ENCODE measurements at places on chromosomes 5 and 9.
A peak's percentile ranks its signal among the peaks of the same experiment; 100 is the strongest.

DNA sequence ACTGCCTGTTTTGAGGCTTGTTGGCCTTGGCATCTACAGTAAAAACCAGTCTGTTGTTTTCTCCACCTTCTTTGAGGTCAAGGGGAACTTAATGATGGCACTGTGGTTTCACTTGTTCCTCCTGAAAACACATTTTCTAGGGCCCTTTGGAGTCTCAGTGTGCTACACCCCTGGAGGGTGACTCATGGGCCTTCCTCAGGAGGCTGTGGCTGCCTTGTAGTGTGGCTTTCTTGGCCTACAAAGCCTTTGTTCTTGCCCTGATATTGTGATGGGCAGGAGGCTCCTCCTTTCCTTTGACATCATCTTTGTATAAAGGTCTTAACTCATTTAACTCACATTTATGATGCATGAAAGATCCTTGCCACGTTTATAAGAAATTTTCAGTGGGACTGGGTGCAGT is 56.3 kb upstream of the GPBP1 start:
- peak; percentile 81 for DNase-seq

GRCh38 chr5:33136785-33137184 is 304.0 kb upstream of the TARS1 start:
- DNase-seq, result no peak

GRCh38 chr9:93008457-93008856 is 50.0 kb upstream of the SUSD3 start:
- no peak for DNase-seq

DNA sequence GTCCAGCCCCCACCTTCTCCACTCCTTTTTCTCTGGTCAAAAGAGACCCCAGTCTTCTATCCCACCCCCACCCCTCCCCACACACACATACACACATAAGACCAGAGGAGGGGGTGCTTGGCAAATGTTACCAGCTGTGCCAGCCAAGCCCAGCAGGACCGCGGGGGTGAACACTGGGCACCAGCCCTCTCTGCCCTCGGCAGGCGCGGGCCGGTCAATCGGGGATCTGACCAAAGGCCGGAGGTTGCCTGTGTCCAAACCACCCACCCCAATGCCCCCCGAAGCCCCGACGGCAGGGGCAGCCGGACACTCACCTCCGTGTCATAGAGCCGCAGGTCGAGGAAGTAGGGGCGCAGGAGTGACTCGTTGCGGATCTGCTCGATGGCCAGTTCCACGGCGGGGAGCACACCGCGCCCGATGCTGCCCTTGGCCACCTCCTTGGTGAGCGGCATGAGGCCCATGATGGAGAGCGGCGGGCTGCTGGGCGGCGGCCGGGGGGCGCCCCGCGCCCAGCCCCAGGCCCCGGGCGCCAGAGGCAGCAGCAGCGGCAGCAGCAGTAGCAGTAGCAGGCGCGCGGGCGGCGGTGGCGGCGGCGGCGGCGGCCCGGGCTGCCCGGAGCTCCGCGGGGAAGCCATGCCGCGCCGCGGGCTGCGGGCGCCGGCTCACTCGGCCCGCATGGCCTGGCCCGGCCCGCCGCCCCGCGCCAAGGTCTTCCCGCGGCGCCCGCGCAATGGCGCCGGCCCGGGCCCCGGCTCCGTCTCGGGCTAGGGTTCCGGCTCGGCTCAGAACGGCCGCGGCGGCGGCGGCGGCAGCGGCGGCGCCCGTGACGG is 417 bp downstream of the GABBR2 start:
- DNase-seq, result no peak

DNA sequence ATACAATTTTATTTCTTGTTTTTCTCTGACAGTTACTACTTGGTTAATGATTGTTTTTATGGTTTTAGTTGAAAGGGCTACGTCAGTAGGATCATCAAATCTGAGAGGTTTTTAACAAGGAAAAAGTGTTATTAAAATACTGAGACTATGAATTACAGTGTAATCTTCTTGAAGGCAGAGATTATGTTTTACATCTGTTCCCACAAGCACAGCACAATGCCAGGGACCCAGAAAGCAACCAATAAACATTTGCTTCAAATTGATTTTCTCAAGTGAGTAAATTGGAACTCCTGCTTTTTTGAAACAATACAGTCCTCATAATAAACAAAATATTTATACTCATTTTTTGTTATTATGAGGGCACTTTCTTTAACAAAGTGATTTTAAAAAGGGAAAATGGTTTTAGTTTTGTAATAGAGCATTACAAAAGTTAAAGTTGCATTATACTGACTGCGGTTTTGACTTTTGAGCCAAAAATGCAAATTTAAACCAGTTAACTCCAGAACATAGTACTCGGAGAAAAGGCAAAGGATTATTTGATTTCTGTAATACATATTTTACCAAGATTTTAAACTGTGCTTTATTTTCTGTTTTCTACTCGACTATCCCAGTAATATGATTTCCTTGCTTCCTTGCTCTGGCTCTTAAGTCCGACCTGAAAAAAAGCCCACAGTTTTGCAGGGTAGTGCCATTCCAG is 176.9 kb downstream of the GDNF start:
- no peak for DNase-seq

- DNase-seq, result peak; percentile 20
Measured at GRCh38 chr5:58094031-58094430, 365.9 kb downstream of the PLK2 start.

DNA sequence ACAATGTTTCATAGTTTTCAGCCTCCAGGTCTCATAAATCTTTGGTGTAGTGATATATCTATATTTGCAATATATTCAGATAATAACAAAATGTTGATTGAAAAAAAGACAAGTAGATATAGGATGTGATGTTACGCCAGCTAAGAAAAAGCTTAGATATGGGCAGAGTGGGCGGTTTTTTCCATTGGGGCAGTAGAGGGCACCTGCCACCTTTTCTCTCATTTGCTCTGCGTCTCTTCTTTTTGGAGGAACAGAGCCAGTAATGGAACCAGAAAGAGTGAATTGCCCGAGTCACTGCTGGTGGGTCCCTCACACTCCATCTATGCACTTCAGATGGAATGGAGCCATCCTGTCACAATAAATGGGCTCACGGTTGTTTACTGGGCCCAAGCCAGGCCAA is 62.1 kb upstream of the FANCC start:
- peak; percentile 54 for DNase-seq

DNA sequence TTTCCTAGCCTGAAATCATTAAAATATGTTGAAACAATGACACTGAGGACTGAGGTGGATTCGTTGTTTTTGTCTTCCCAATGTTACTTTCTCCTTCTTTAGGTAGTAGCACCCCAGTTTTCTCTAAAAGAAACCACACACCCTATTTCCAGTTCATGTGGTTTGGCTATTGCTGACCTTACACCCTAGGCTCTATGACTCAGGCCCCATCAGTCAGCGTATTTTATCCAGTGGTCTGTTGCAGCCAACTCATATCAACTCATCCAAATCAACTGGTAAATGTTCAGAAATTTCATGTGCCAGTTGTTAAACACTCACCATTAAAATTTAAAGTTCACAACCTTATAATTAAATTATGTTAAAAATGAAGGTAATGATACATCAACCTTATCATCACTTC is 44.6 kb upstream of the NFIB start:
- no peak for DNase-seq

DNA sequence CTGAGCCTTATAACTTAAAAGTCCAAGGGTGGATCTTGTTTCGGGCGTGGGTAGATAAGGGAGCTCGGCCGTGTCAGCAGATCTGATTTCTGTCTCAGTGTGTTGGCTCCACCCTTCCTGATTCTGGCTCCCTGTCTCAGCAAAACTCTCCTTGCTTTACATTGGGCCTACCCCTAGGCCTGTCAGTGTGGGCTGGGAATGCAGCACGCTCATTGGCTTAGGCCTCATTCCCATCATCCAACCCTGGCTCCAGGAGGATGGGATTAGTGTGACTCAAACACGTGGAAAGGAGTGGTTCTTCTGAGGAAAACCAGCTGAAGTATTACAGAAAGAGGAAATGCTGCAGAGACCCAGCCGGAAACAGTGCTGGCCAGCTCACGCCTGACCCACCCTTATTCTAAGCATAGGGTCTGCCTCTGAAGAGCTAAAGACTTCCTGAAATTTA is 59.9 kb downstream of the ZFAND5 start:
- no peak for DNase-seq

- DNase-seq, result no peak
Measured at GRCh38 chr5:80302636-80303035, 17.2 kb upstream of the SPZ1 start.

DNA sequence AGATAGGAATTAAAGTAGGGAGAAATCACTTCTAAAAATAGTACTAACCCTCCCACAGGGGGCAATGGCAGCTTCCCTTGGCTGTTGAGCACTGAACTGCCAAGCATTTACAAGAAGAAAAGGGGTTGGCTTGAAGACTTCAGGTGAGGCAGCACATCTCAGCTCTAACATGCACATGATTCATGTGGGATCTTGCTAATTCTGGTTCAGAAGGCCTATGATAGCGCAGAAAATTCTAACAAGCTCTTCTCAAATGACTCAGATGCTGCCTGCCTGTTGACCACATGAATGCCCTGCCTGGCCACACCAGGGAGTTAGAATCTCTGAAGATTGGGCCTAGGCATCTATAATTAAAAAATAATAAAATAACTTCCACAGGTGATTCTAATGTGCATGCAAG is 22.6 kb downstream of the CD180 start:
- DNase-seq, result no peak

DNA sequence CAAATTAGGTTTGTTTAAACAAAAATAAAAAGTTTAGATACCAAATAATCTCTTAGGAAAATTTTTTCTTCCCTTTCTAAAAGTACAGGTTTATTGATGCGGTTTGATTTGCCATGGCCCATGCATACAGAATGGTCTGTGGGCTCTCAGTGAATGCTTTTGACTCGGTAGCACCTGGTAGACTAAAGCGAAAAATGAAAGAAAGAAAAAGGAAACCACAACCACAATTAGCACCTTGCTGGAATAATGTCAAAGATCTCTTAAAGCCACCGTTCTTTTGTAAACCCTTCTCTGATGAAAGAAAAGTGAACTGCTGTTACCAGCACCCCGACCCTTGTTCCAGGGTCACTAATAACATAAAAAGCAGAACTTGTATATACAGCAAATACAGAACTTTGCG is 157.9 kb downstream of the NFIB start:
- DNase-seq, result no peak

DNA sequence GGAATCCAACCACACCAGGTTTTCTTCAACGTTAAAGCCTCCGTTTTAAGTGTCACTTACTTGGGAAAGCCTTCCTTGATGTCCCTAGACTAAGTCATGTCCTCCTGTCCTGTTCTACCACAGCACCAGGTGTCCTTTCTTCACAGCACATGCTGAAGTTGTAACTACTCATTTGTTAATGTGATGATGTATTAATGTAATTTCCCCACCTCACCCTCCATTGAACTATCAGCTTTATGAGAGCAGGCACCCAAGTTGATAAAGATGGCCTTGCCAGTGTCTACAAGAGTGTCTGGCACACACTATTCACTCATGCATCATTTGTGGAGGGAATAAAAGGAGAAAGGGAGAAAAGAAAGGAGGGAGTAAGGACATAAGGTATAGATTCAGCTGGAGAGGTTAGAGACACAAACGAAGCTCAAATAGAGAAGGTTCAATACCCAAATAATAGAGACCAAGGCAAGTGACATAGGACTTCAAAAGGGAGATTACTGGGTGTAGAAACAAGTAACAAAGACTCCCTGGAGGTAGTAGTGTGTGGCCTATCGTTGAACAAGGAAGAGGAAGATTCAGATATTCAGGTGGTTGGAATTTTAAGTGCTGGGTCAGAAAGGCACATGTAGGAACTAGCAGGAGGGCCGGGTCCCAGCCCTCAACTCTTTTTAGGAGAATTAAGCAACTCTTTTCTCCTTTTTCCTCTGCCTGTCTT is 6.6 kb downstream of the ITK start:
- no peak for DNase-seq

DNA sequence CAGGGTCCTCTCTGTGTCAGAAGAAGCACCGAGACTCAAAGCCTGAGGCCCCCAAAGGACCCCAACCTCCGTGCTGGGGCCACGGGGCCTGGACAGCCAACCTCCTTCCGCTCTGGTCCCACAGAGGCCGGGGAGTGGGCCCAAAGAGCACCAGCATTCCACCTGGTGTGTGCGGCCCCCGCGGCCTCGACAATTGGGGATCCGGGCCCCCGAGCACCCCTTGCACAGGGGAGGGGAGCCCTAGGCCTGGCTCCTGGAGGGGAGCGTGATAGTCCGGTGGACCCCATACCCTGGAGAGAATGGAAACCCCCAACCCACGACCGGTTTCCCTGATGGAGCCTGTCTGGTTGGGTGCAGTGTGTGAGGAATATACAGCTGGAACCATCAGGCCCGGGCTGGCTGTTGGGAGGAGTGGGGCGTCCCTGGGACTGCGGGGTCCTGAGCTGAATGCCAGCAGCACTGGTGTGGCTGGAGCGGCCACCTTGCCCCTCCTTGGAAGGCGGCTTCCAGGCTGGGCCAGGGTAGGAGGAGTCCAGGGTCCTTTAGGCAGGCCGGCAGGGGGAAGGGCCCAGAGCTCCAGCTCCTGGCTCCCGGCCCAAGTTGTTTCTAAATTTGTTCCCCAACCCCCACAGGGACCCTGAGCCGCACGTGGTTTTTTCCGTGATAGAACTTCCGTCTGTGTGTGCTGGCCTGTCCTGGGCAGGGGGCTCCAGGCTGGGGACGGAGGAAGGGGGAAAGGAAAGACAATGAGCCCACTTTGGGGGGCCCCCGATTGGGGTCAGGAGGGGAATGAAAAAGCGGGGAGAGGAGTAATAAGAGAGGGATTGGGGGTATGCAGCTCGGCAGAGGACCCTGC is 825 bp upstream of the TOR4A start:
- DNase-seq, result no peak

DNA sequence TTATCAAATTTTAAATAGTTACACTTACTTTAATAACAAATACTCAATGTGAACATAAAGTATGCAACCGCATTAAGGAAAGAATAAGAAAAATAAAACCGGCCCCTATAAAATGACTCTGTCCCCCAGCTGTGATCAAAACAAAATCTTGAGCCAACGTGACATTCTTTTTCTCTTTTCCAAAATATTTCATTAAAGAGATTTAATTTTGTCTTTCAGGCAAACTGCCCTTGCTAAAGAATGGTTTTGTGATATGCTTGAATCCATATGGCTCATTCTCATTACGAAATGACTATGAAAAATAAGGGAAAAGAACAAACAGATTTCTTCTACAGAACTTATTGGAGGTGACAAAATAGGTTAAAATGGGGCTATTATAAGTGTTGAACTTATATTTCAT is 197.0 kb downstream of the NR2F1-AS1 start:
- no peak for DNase-seq

GRCh38 chr5:121702682-121703081 is 149.0 kb upstream of the FTMT start:
- no peak for DNase-seq

GRCh38 chr5:180126716-180127681 is 55.4 kb upstream of the RNF130 start:
- peak; percentile 45 for DNase-seq
